ENCODE measurements at places on chromosomes 13 and 19. TPM values are rescaled to one million over a fixed set of nuclear protein-coding genes. Genes with fewer than 3 reads are reported as not detected.

Gene ZSCAN1
- total RNA-seq = not detected

Gene LILRB4
- not detected for total RNA-seq

Gene ZNF665
- total RNA-seq = not detected

Gene SIGLEC9
- 0.07 TPM for total RNA-seq

Gene OR7G1
- not detected for total RNA-seq

Gene RETN
- total RNA-seq = not detected

Gene EID2
- total RNA-seq = 39.3 TPM

Gene TJP3
- total RNA-seq = 0.47 TPM

Gene NOSIP
- 109 TPM for total RNA-seq

Gene FBXO17
- total RNA-seq = 78.7 TPM

Gene TEX26
- total RNA-seq = not detected

Gene S1PR5
- 1.1 TPM for total RNA-seq

Gene AP3D1
- 78.6 TPM for total RNA-seq

Gene GPC5
- total RNA-seq = not detected

Gene RPL36
- 694 TPM for total RNA-seq

Gene GJB6
- not detected for total RNA-seq

Gene CHAMP1
- 29.7 TPM for total RNA-seq

Gene OLFM4
- 0.02 TPM for total RNA-seq

Gene LHB
- 0.19 TPM for total RNA-seq

Gene IGFL2
- total RNA-seq = 1.3 TPM

Gene SMIM17
- 0.11 TPM for total RNA-seq

Gene ATP8A2
- not detected for total RNA-seq

Gene AMER2
- not detected for total RNA-seq

Gene CYP2S1
- 23.9 TPM for total RNA-seq

Gene PSG6
- not detected for total RNA-seq

Gene PRSS57
- total RNA-seq = 0.14 TPM

Gene FDX2
- total RNA-seq = 29.3 TPM

Gene NOVA2
- total RNA-seq = 1.3 TPM

Gene ZFP28
- total RNA-seq = 4.1 TPM

Gene ZNF780B
- 5.2 TPM for total RNA-seq

Gene FOXA3
- 0.93 TPM for total RNA-seq

Gene TNNI3
- total RNA-seq = 8.1 TPM

Gene VSIG10L
- 8.5 TPM for total RNA-seq

Measured in A549 treated with dexamethasone at 1 μM for 4 hours (cell line).